T-helper 22 cell (primary cell): ENCODE measurements at places on chromosomes 1 and 21.

GRCh38 chr1:231847612-231848397 lies 221.2 kb downstream of the DISC1 start:
- DNase-seq: no peak

DNA sequence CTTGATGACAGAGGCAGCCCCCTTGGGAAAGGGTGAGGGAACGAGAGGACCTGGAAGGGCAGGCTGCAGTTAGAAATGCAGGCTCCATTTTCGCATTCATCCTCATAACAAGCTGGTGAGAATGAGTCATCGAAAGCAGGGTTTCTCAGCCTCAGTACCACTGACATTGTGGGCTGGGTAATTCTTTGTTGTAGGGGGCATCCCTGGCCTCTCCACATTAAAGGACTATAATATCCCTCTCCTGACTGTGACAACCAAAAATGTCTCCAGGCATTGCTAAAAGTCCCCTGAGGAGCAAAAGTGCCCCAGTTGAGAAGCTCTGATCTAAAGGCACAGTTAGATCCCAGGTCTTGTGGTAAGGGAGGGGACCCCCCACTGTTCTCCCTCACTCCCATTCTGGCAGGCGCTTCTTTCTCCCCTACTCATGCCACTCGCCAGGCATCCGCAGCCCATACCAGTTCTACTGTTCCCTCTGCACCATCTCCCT lies 20.4 kb downstream of the KCNN3 start:
- DNase-seq: no peak

DNA sequence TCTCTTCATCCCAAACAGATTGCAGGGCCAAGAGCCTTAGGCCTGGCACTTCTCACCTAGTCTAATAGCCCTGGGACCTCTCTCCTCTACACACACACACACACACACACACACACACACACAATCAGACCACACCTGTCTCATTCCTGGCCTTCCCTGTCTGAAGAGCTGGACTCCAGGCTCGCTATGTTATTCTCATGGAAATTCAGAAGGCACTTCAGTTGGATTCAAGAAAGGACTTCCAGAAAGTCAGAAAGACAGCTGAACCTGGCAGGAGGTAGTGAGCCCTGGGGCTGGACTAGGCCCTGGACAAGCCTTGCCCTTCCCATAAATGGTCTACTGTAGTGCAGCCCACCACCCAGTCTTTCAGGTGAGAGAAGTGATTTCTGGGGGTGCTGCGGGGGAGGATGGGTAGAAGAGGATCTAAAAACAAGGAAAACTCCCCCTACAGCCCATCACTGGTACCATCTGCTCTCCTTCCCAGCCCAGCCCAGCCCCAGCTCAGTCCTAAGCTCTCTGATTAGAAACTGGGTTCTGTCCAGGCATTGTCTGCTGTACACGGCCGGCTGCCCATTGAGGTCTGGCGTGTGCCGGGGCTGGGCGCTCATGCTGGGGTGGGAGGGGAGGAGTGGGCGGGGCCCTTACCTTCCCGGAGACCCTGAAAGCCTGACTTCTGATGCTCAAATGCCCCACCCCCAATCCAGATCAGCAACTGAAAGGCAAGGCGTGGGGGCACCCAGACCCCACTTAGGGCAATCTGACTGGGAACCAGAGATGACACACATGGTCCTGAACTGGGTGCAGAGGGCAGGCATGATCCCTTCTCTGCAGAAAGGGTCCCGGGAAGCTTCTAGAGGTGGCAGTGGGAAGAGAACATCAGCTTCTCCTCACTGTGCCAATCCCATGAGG lies 2.5 kb downstream of the KIF21B start:
- no peak for DNase-seq

- no peak for DNase-seq
These were observed 53.6 kb upstream of the RUNX1 start for GRCh38 chr21:35102488-35103371.

DNA sequence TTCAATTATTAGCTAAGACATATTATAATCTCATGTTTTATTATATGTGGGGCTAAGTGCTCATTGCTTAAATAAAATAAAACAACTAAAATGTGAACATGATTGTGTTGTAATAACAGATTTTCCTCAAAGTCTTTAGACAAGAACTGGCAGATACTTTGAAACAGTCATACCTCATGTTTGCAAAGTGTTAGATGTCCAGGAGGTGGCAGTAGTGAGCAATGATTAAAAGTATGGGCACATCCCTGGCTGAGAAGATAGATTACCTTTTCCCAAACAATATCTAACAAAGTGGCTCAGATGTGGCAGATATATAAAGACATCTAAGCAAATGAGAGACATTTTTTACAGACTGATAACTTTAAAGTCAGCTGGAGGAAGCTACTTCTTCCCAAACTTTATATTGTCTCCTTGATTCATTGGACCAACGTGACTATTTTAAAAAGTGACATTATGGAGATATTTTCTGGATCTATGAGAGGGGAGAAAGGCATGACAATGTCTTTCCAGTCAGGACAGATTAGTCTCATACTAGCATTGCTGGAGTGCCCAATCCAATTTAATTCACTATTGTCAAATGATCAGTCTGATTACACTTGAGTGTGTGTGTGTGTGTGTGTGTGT lies 269.8 kb downstream of the S1PR1 start:
- no peak for DNase-seq

GRCh38 chr1:225427235-225428067 lies at the start of gene LBR:
LBR (minus strand) TSS chr1:225428038; CDS start chr1:225424075, 3,963 bp downstream.
- no peak for DNase-seq

DNA sequence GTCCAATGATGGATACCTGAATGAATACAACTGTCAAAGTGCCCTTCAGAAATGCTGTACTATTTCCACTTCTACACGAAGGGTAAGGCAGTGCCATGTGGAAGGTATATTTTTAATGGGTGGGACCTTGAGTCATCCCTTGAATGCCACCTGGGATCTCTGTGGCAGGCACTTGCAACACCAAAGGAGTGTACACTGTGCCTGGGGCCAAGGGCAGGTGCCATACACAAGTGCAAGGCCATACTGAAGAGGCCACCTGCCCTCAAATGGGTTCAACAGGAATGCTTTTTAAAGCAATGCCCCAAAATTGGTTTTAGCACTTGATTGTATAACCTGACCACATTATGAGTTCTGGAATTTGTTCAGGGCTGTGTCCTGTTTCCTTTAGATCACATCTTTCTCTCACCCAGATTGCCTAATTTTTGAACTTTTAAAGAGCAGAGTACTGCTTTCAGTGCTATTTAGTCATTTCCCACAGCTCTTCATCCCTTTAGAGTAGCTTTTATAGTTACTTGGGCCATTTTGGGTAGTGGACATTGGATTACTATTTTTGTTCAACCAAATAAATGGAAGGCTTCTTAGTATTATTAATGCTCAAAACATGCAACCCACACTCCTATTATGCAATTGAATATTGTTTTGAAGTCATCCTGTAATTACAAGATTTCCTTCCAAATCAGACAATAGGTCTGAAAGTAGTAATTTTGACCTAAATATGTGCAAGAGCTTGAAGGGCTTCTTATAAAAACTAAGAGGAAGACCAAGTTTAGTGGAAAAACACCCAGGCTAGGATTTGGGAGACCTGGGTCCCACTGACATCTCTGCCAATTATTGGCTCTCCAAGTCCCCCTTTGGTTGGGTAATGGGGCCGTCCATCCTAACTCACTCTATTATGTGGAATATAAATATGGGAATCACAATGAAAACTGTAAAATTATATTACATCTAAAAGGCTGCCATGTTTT lies 57.2 kb downstream of the LEPR start:
- DNase-seq: no peak

GRCh38 chr1:27365372-27366112 lies 1.2 kb downstream of the MAP3K6 start:
- DNase-seq: peak; percentile 62

- no peak for DNase-seq
These were observed 1.4 kb upstream of the TNFRSF14 start for GRCh38 chr1:2554621-2555387.

- DNase-seq: no peak
These were observed 63.9 kb downstream of the SMYD2 start for GRCh38 chr1:214344897-214345296.

DNA sequence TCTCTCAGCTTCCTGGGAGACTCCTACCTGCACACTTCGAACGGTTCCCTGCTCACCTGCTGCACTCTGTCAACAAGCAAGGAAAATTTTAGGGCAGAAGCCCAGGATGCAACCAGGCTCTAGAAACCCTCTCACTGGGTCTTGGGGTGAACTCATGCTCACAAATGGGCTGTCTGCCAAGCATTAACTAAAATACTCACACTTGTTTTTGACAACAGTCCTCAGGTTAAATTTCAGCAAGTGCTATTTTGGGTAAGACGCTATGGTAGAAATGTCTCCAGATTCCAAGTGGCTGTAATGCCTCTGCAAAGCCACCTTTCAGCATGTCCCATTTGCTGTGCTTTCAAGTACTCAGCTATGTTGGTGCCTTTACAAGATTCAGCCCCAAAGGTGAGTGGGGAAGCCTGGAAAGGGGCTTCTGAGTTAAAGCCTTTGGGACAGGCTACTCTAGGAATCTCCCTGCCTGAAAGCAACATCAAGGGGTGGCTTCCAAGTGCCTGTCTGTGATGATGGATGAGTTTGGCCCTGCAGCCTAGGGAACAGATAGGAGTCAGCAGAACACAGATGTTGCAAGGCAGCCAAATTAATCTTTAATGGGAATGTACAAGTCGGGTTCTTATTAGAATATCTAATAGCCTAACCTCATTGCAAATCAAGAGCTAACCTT lies 211.9 kb upstream of the SPAG17 start:
- no peak for DNase-seq
